ENCODE measurements at places on chromosomes 4 and X.

DNA sequence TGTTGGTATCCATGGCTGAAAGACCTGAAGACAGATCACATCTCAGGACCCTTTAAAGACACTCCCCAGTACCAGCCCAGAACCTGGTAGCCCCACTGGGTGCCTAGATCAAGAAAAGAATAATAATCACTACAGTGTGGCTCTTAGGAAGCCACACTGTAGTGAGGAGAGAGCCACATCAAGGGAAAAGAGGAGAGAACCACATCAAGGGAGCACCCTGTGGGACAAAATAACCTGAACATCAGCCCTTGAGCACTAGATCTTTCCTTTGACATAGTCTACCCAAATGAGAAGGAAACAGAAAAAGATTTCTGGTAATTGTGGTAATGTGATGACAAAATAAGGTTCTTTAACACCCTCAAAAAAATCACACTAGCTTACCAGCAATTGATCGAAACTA lies 15.3 kb downstream of the RTL3 start:
- no peak for DNase-seq

DNA sequence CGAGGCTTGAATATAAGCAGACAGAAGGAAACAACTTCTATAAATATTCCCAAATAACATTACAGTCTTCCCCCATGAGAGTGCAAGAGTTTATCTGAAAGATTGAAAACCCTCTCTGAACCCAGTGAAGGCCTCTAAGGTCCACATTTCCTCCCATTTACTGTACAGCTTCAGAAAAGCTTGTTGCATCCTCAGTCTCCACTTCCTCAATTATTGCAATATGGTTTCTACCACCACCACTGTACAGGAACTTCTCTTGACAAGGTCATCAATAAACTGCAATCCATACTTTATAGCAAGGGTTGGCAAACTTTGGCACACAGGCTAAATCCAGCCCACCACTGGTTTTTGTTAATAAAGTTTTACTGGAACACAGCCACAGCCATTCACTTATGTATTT lies 239.0 kb downstream of the THOC2 start:
- no peak for DNase-seq

DNA sequence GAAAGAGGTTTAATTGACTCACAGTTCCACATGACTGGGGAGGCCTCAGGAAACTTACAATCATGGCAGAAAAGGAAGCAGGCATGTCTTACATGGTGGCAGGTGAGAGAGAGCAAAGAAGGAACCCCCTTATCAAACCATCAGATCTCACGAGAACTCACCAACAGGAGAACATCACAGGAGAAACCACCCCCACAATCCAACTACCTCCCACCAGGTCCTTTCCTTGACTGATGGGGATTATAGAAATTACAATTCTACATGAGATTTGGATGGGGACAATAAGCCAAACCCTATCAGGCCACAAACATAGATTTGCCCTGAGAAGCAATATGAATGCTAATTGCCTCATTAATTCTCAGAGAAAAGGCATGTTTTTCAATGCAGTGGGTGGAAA lies 138.2 kb upstream of the RAPGEF2 start:
- DNase-seq, result no peak

- DNase-seq, result no peak
Observed at GRCh38 chrX:105314458-105314857, 94.0 kb upstream of the TEX13A start.

- no peak for DNase-seq
Observed at GRCh38 chr4:52423967-52424366, 235.1 kb downstream of the USP46 start.

DNA sequence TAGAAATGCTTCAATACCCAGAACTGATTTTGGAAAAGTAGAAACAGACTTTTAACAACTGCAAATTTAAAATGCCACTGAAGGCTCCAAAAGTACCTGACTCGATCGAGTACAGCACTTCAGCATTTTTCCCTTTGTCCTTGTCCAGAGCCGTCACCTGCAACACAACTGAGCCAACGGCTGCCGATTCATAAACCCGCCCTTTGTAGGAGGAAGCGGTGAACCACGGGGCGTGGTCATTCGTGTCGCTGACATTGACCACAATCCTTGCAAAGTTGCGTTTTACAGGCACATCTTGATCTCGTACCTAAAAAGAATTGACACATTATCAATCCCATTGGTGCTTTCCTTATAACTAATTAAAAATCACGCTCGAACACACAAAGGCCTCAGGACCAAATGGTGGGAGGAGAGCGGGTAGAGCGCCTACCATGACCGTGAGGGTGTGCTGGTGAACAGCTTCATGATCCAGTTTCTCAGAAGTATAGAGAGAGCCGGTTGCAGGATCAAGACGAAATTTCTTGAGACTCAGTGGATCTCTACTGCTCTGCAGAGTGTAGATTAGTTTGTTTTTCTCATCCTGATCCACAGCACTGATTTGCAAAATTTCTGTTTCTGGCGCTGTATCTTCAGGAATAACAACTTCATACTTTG lies 72.8 kb upstream of the MTNR1A start:
- DNase-seq, result no peak

- DNase-seq, result no peak
Observed at GRCh38 chrX:14354521-14354920, 174.8 kb upstream of the GLRA2 start.
